ENCODE measurements at places on chromosomes 1 and 21.

- no peak for DNase-seq
These were observed 61.9 kb downstream of the WNT9A start for GRCh38 chr1:227885648-227886502.

- DNase-seq: no peak
These were observed 18.2 kb downstream of the SMAP2 start for GRCh38 chr1:40391688-40392145.

- DNase-seq: no peak
These were observed 27.5 kb upstream of the ITPKB start for GRCh38 chr1:226766565-226766964.

DNA sequence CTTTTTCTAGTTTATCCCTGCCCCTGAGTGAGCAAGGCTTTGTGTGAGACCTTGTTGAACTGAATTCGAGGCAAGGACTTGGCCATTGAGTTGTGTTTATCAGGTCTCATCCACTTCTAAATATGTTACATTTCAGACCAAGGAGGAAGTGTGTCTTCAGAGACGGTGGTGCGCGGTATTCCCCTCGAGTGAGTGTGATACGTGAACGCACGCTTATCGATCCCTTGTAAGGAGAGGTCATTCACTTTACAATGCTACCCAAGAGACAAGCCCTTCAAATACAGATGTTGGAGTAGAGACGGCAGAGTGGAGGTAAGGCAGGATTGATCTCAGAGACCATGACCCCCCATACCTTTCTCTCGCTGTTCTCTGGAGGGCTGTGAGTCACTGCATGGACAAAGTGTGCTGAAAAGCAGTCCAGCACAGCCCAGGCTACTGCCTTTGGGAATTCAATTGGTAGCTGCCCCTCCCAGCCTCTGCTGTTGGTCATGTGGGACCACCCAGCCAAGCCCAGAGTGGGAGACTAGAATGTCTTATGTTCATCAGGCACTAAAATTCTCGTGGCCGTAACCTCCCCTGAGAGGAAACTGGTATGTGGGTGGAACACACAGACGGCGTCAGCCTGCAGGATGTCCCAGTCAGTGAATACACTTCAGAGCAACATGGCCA is 16.3 kb upstream of the MTARC1 start:
- DNase-seq: no peak
